ENCODE measurements at places on chromosomes 7 and 10. TPM values are rescaled to one million over a fixed set of nuclear protein-coding genes. Genes with fewer than 3 reads are reported as not detected.

KDM7A gene
- total RNA-seq, result 3.9 TPM

WEE2 gene
- not detected for total RNA-seq

SLC13A1 gene
- total RNA-seq, result not detected

OTUD1 gene
- 14.2 TPM for total RNA-seq

HEPACAM2 gene
- total RNA-seq, result not detected

SPDYE16 gene
- not detected for total RNA-seq

TFR2 gene
- not detected for total RNA-seq

GIMAP1 gene
- 12.1 TPM for total RNA-seq

All from glomerular endothelial cell (primary cell).